ENCODE measurements at places on chromosomes 5 and 9. TPM values are rescaled to one million over a fixed set of nuclear protein-coding genes. Genes with fewer than 3 reads are reported as not detected.

Gene EPB41L4A
- total RNA-seq, result 6.4 TPM

Gene KIF20A
- 33.8 TPM for total RNA-seq

Gene SPATA31C1
- not detected for total RNA-seq

Gene ST8SIA4
- total RNA-seq, result 6.8 TPM

DNA sequence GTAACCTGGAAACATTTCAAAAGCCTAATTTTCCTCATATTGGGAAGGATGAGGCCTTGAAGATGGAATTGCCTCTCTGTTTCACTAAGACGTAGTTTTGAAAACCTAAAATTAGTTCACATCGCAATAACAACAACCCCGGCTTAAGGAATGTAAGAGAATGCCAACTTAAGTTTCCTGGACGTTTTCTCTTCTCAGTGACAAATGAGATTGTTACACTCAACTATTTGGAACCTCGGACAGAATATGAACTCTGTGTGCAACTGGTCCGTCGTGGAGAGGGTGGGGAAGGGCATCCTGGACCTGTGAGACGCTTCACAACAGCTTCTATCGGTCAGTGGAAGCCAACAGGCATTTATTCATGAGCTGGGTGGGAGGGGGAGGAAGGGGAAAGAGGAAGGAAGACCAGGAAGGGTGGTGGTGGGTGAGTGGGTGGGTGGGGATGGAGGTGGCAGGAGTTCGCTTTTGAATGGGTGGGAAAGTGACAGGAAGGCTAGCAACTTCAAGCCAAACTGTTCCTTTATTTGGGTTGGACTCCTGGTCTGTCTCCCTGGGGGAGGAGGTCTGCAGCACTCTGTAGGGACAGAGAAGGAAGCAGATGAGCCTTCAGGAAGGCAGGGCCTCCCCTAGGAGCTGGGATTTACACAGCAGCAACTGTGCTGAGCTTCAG is 83.4 kb downstream of the TEK start:
- DNase-seq, result no peak
- no peaks in the 10 kb centered on the region for H3K27me3 ChIP-seq
- H3K36me3 ChIP-seq, result no peaks in the 10 kb centered on the region
- no peaks in the 10 kb centered on the region for H3K4me1 ChIP-seq
- no peak overlapping the region for H3K27ac ChIP-seq
- H3K4me3 ChIP-seq, result no peak overlapping the region

GRCh38 chr9:84493284-84493947 is 152.9 kb upstream of the SLC28A3 start:
- H3K4me1 ChIP-seq, result no peaks in the 10 kb centered on the region
- H3K27ac ChIP-seq, result no peak overlapping the region
- H3K4me3 ChIP-seq, result no peak overlapping the region
- DNase-seq, result no peak
- H3K27me3 ChIP-seq, result no peaks in the 10 kb centered on the region

DNA sequence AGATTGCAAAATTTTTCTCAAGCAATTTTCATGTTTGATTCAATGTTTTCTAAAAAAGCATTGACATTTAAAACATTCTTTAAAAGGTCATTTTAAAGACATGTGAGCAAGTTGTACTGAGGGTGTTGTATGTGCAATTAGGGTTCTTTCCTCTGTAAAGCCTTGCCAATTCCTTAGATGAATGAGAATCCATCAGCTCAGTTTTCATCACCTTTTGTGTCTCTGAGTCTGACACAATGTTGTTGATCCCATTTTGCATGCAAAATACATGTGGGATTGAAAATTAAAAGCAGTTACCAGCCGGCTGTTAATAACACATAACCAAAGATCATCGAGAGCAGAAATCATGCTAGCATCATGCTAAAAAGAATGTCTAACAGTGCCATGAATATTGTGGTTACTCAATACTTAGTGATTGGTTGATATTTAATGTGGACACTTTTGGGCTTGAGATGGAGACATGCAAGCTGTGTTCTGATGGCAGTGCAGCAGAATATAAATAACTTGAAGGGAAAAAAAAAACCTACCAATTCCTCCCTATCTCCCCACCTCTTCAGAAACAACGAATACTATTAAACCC is 57.7 kb downstream of the FGF10 start:
- no peak overlapping the region for H3K4me3 ChIP-seq
- no peaks in the 10 kb centered on the region for H3K36me3 ChIP-seq
- DNase-seq, result no peak
- H3K27me3 ChIP-seq, result no peaks in the 10 kb centered on the region

DNA sequence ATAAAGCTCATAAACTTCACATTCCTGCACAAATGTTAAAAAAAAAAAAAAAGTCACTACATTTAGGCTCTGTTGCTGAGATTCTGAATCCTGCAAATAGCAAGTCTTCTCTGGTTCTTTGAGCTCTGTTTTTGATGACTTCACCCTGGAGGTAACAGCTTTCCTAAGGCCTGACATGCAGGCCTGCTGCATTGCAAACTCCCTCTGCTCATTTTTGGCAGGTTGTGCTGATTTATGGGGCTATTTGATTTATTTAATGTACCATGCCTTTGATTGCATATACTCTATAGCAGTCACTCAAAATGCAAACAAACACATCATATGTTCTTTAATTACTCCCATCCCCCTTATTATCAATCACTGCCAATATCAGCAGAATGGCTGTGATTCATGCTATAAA is 416.1 kb upstream of the IZUMO3 start:
- no peak for DNase-seq
- no peaks in the 10 kb centered on the region for H3K4me1 ChIP-seq
- no peak overlapping the region for H3K4me3 ChIP-seq
- H3K27me3 ChIP-seq, result no peaks in the 10 kb centered on the region
- no peak overlapping the region for H3K27ac ChIP-seq
- no peaks in the 10 kb centered on the region for H3K36me3 ChIP-seq

DNA sequence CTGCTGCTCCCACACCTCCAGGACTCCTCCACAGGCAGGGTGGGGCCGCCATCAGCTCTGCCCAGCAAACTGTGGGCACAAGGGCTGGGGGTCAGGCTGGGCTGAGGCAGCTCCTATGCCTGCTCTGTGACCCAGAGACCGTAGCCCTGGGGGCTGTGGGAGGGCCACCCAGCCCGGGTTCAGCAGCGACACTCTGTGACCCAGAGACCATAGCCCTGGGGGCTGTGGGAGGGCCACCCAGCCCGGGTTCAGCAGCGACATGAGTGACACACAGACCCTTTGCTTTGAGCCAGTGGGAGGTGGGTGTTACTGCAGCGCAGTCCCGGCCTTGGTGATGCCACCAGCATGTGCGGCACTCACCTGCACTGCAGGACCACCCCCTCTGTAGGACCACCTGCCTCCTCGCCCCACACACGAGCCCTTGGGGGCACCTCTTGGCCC is 118.9 kb upstream of the LPCAT1 start:
- no peaks in the 10 kb centered on the region for H3K36me3 ChIP-seq
- no peak overlapping the region for H3K4me3 ChIP-seq
- no peak overlapping the region for H3K27ac ChIP-seq
- no peaks in the 10 kb centered on the region for H3K4me1 ChIP-seq
- DNase-seq, result no peak
- H3K27me3 ChIP-seq, result peaks cover 19% of the 10 kb centered on the region

DNA sequence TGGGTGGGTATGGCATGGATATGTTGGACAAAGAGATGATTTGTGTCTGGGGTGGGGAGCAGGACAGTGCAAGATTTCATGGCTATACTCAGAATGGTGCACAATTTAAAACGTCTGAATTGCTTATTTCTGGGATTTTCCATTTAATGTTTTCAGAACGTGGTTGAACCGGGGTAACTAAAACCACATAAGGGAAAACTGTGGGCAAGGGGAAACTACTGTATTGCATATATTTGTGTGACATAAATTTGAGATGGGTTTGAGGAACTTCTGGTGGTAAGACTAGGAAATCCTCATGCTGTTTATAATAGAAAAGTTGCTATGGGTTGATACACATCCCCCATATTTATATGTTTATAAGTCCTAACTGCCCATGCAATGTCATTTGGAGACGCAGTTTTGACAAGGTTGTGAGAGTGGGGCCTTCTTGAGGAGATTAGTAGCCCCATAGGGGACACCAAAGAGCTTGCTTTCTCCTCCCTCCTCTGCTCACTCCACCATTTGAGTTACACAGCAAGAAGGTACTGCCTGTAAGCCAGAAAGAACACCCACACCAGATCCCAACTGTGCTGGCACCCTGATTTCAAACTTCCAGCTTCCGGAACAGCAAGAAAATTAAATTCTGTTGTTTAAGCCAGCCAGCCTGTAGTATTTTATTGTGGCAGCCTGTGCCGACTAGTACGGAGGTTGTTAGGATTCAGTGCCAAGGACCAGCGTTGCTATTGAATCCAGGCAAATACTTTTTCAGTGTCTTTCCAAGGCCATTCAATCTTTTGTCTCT is 2118.9 kb downstream of the MAT2B start:
- H3K27ac ChIP-seq, result no peak overlapping the region
- no peak for DNase-seq
- no peaks in the 10 kb centered on the region for H3K4me1 ChIP-seq
- H3K27me3 ChIP-seq, result no peaks in the 10 kb centered on the region

DNA sequence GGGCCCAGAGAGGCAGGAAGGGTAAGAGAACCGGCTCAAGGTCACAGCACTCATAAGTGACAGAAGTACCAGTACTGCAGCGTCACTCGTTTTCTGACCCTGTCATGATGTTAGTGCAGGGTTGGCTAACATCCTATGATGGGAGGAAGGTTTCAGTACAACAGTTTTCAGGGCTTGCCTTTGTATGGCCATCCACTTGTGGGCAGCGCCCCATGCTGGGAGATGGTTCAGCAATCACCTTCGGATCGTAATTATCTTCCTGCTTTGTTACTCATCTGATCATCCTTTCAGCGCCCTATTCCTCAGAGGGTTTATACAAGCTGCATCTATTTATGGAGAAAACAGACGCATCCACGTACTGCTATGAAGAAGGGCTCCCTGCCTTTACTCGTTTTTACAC is 2.4 kb downstream of the MAP1B start:
- peak overlapping the region; percentile 84 for H3K27ac ChIP-seq
- DNase-seq, result no peak
- H3K4me1 ChIP-seq, result no peaks in the 10 kb centered on the region
- no peaks in the 10 kb centered on the region for H3K27me3 ChIP-seq

Measured in uterus (tissue), 4 donors.